ENCODE measurements at places on chromosomes 4 and X. TPM values are rescaled to one million over a fixed set of nuclear protein-coding genes. Genes with fewer than 3 reads are reported as not detected.

HSFX4 gene
- total RNA-seq, result not detected

CT45A10 gene
- not detected for total RNA-seq

MCF2 gene
- total RNA-seq, result not detected

TMEM150C gene
- 0.36 TPM for total RNA-seq

- DNase-seq, result no peak
Observed at GRCh38 chr4:148445071-148445859, 3.1 kb upstream of the NR3C2 start.

DNA sequence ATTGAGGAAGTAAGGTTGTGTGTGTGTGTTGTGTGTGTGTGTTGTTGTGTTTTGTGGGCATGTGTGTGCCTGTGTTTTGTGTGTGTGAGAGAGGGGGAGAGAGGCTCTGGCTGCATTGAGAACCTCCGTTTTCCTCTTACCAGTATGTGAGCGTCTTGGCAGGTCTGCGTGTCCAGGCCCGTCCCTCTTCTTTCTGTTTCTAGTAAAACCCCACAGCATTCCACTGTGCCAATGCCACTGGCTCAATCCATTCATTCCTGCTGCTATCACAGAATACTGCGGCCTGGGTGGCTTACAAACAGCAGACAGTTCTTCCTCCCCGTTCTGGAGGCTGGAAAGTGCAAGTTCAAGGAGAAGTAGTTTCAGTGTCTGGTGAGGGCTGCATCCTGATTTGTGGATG, 15.5 kb upstream of the HTRA3 start:
- DNase-seq, result no peak

DNA sequence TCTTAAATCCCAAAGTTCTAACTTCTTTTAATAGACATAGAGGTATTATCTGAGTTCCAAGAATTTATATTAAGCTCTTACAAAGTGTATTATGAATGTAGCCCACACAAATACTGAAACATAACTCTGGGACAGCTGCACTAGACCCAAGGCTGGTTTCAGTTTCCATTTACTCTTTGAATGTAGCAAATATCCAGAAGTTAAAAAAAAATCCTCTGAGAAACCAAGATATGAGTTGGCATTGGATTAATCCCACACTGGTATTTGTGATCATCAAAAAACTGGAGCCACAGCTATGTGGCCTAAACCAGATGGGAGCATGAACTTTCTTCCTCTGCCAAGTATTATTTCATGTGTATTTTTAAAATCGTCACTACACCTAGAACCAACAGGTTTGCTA, 23.6 kb upstream of the SMPX start:
- peak; percentile 1 for DNase-seq

OPHN1 gene
- total RNA-seq, result 13.1 TPM

- DNase-seq, result no peak
Observed at GRCh38 chr4:165877286-165877685, 4.2 kb downstream of the TLL1 start.

GRCh38 chrX:119899125-119899524, 3.4 kb downstream of the AKAP14 start:
- no peak for DNase-seq

- DNase-seq, result no peak
Observed at GRCh38 chrX:85906399-85906798, 141.0 kb downstream of the CHM start.

KCTD8 gene
- not detected for total RNA-seq

CT45A7 gene
- total RNA-seq, result not detected

DNA sequence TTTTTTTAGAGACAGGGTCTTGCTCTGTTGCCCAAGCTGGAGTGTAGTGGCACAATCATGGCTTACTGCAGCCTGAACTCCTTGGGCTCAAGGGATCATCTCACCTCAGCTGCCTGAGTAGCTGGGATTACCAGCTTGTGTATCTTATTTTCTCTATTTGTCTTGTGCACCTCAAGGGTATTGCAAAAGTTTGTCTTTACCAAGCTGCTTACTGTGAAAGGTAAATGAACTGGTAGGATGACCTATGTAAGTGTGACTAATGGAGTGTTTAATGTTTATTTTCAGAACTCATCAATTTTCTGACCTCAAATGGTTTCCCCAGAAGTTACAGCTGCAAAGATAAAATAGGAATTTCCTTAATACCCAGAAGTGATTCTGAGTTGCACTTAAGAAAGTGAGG, 5.3 kb upstream of the FGA start:
- no peak for DNase-seq

- no peak for DNase-seq
Observed at GRCh38 chrX:119734897-119735339, 23.5 kb upstream of the SOWAHD start.

DNA sequence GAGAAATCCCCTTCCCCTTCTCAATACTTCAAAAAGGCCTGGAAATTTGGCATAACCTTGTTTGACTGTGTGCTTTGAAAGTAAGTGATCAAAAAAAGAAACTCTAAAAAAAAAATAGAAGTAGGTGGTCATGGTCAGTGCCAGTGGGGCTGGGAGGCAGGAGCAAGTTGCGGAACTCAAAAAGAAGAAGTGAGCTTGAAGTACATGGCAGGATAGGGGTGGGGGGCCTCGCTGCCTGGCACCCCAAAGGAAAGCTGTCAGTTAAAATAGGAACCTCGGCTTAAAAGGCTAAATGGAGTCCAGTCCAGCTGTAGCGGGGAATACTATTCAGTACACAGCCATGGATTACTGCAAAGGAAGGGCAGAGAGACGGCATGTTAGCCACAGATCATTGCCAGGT, 12.2 kb upstream of the NKRF start:
- DNase-seq, result no peak

ZC4H2 gene
- total RNA-seq, result 9.2 TPM

HDAC8 gene
- 30.8 TPM for total RNA-seq

DNA sequence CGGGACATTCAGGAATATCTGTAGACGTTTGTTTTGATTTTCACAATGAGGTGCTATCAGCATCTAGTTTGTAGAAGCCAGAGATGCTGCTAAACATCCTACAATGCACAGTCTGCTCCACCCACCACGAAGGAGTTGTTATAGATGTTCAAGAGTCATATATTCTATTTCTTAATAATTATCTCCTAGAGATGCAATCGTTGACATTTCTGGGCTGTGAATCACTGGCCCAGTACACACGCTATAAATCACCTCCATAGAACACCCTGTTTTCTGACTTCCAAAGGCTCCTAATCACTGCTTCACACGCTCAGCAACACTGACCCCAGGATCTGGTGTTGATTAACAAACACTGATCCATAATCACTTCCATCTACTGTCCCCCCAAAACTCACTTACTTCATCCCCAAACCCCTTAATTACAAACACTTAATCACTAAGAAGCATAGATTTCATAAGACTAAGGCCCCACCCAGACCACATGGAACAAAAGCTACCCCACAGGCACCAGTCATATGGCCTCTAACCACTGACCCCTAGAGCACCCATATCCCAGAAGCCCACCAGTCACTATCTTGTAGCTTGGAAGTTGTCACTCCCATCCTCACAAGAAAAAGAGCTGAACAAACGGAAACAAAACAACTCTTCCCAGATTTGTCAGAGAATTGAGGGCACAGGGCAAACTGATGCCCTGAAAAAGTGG, 31.7 kb upstream of the ZNF41 start:
- DNase-seq, result peak; percentile 46

- peak; percentile 79 for DNase-seq
Observed at GRCh38 chrX:152819732-152820131, 10.8 kb downstream of the CETN2 start.

AVPR2 gene
- total RNA-seq, result not detected

Data from IMR-90 (cell line).